ENCODE measurements at places on chromosomes 1 and 21.

GRCh38 chr1:81424061-81424460, 376.7 kb upstream of the ADGRL2 start:
- DNase-seq = no peak

- no peak for DNase-seq
These were observed 12.4 kb upstream of the TAL1 start for GRCh38 chr1:47244339-47244862.

DNA sequence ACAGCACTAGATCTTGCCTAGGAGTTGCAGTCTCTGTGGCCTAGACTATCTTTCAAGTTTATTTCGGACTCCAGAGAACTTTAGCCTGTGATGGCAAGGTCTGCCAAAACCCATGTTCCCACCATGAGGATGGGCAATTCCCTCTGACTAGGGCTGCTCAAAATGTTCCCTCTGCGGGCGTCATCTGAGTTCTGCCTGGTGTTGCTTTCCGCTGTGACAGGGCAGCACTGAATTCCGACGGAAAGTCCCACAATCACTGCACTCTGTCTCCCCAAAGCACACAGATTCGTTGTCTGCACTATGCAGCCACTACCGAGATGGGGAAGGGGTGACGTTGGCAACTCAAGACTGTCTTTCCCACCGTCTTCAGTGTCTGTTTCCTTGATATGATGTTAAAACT, 75.2 kb downstream of the CATSPERE start:
- no peak for DNase-seq

- DNase-seq = no peak
These were observed 37.1 kb upstream of the SOD1 start for GRCh38 chr21:31622397-31622796.

Data from stimulated activated CD8-positive, alpha-beta memory T cell treated with anti-CD3 and anti-CD28 coated beads, Interleukin-2, amount 100 ng/mL, for 1 hour (primary cell).